Hematopoietic multipotent progenitor cell treated with erythropoietin and hydrocortisone succinate and interleukin-3 and kit ligand, for 17 days (in vitro differentiated cells): ENCODE measurements at places on chromosomes 5 and 9.

GRCh38 chr5:40507095-40507494, 172.6 kb upstream of the PTGER4 start:
- no peak for DNase-seq

DNA sequence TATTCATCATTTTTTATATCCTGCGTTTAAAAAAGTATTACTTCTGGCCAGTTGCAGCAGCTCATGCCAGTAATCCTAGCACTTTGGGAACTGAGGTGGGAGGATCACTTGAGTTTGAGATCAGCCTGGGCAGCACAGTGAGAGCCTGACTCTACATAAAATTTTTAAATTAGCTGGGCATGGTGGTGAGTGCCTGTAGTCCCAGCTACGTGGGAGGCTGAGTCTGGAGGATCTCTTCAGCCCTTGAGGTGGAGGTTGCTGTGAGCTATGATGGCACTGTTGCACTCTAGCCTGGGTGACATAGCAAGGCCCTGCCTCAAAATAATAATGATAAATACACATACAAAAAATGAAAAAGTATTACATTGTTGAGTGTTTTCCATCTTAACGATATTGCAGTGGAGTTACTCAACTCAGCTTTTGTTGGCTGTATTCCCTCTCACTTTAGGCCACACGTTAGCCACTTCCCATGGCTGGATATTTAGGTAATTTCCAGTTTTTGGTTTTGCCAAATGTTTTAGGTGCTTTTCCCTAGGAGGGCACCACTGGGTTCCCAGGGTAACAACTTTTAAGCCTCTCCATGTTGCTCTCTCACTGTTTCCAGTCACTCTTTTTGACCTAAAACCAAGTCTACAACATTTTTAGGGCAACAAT, 20.6 kb downstream of the SHB start:
- DNase-seq: no peak

DNA sequence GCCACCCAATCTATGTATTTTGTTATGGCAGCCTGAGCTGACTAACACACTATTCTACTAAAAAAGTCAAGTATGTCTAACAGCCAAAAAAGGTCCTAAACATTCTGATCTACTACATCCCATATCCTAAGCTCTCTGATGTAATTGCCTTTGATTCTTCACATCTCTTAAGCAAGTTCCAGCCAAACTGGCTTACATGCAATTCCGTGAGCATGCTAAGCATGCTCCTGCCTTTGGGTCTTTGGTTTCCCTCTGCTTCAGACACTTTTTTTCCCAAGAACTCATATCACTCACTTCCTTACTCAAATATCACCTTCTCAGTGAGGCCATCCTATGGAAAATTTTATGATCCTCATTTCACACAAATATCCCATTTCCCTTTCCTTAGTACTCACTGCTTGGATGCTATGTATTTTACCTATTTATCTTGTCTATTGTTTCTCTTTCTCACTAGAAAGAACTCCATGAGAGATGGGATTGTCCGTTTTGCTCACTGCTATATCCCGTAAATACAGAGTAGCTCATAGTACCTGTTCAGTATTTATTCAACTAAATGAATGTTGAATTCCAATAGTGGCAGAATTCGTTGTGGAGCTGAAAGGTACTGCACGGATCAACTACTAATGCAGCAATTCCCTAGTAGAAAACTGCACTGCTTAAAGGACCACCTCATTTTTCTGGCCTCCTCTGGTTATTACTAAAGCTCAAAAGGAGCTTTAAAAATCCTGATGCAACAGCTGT, 2.3 kb upstream of the SLC12A2 start:
- no peak for DNase-seq

DNA sequence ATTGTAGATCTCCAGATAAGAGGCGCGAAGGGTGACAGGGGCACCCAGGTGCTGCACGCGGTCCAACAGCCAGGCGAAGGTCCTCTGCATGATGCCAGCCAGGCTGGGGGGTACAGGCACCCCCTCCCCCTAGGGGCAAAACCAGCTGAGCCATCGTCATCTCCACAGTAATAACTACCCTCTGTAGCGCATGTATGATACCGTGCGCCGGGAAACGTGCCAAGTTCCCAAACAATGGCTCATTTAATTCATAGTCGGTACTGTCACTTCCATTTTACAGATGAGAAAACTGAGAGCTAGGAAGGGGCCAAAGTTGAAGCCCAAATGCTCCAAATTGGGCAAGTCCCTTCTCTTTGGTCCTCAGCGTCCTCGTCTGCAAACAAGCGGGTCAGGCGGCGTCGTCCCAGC, 1.5 kb downstream of the KIF12 start:
- DNase-seq: no peak

- no peak for DNase-seq
Observed at GRCh38 chr5:54876976-54877375, 108.4 kb downstream of the ESM1 start.

GRCh38 chr5:139670369-139671095, 22.4 kb downstream of the CXXC5 start:
- DNase-seq: peak; percentile 66

GRCh38 chr9:13351778-13352386, 72.4 kb upstream of the MPDZ start:
- DNase-seq: peak; percentile 7

DNA sequence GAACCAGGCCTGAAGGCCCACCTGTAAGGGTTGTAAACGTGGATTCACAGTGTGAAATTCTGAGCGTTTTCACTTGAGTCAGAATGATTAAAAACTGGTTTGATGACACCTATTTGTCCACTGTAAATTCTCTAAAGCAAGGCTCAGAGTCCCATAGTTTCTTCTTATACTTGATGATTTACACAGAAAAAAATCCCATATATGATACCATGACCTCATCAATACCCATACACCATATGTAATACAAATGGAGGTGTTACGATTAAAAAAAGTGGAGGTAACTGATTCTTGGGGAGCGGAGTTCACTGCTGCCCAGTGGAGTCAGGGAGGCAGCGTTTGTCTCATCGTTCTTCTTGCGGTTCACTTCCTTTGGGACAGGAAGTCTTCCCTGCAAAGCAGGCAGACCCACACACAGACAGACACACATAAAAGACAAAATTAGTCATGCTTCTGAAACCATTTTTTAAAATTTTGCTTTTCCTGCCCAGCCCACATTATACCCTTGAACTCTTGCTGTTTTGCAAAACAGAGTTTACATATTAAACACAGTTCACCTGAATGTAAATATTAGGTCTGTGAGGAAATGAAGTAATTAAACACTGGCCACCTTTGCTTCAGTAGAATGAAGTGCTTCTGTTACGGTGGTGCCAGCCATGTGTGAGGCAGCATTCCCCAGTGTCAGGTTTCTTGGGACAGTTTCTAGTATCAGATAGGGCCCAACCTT, 26.2 kb downstream of the NREP start:
- DNase-seq: no peak

- DNase-seq: no peak
Observed at GRCh38 chr5:101600614-101601013, 695.5 kb downstream of the SLCO4C1 start.

- no peak for DNase-seq
Observed at GRCh38 chr9:2478421-2478820, 143.2 kb upstream of the VLDLR start.

GRCh38 chr9:37002413-37003217, 31.5 kb downstream of the PAX5 start:
- no peak for DNase-seq

DNA sequence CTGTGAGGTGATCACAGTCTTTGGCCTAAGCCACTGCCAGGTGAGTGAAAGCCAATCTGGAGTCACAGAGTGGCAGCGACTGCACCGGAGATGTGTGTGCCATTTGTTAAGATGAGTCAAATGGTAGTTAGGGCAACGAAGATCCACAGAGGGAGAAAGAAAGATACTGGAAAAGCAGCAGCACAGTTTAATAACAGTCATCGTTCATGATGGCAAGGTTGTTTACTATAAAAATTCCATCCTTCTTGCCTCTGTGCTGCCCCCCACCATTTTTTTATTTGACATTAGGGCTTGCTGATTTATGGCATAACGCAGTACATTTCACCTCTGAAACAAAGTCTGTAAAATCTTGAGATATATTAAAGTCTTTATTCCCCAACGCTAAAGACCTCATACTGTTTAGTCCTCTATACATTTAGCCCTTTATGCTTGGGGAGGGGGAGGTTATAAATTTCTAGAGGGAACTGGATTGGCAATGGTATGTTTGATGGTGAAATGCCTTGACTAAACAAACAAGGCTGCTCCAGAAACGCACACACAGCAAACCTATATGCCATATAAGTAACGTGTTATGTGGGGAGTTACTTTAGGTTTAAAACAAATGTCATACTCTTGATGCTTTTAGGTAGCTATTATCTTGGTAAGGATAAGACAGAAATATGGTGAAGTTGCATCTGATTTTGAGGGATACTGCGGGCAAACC, 55.8 kb upstream of the ABL1 start:
- DNase-seq: no peak

DNA sequence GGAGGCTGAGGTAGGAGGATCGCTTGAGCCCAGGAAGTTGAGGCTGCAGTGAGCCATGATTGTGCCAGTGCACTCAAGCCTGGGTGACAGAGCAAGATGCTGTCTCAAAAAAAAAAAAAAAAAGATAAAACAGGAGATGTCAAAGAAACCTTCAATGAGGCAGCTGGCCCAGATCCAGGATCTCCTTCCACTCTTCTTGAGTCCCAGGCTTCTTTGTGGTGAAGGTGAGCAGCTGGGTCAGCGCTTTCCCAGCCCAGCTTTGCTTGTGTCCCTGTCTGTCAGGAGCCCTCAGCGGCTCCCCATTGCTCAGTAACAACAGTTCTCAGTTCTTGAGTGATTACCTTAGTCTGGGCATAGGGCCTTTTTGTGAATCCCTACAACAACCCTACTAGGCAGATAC, 69.4 kb upstream of the PSD2 start:
- no peak for DNase-seq

- DNase-seq: peak; percentile 35
Observed at GRCh38 chr5:115262321-115263077, at the start of gene PGGT1B. Gene PGGT1B (minus strand): TSS chr5:115262877. CDS start chr5:115262851, 26 bp downstream.

DNA sequence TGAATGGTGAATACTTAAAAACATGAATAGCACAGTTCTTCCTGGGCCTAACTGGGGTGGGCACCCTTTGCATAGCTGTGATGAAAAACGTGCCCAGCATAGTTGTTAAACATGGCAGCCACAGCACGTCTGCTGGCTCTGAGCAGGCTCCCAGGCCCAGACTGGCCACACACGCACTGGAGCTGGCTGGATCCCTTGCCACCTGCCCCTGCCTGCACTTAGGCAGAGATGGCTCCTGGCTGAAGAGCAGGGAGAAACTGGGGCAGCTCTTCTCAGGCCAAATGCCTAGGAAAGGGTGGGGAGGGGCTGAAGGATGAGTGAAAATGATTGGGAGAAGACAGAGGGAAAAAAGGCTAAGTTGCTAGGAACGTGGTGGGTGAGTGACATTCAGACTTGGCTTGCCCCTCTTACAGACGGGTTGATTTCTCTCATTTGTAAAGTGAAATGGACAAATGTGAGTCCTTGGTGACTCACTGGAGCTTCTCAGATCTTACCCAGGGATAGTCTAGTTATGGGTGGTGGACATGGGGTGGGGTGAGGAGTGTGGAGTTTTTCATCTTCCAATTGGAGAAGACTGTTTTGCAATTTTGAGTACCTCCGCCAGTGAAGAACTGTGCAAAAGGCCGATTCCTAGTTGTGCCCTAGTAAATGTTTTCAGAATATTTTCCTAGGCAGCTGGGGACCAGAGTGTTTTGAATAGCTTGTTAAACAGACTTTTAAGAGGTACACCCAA, 42.4 kb downstream of the TRIO start:
- no peak for DNase-seq

DNA sequence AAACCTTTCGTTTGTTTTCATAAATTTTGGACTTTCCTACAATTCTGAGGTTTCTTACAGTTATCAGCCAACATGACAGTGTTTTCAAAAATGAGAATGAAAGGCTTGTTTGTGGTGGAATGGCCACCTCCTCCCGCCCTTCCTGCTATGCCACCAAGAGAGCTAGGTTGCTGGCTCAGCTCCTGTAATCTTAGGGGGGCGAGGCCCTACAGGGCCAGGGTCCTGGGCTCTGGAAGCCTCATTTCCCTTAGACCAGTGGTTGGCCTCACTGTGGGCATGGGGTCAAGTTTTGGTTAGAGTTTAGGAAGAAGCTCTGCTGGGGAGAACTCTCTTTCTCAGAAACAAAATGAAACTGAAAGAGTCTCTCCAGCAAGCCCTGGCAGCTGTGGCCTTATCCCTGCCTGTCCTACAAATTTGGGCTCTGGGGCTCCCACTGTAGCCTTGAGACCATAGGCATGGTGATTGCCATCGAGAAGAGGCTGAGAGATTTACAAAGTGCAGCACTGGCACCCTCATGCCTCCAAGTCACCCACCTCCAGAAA, 66.2 kb downstream of the IRX1 start:
- DNase-seq: no peak

GRCh38 chr5:95134326-95134725, 150.6 kb downstream of the MCTP1 start:
- DNase-seq: no peak

- no peak for DNase-seq
Observed at GRCh38 chr5:7873216-7873615, 4.3 kb downstream of the MTRR start.

GRCh38 chr5:156798201-156798600, 51.9 kb upstream of the PPP1R2B start:
- DNase-seq: no peak

DNA sequence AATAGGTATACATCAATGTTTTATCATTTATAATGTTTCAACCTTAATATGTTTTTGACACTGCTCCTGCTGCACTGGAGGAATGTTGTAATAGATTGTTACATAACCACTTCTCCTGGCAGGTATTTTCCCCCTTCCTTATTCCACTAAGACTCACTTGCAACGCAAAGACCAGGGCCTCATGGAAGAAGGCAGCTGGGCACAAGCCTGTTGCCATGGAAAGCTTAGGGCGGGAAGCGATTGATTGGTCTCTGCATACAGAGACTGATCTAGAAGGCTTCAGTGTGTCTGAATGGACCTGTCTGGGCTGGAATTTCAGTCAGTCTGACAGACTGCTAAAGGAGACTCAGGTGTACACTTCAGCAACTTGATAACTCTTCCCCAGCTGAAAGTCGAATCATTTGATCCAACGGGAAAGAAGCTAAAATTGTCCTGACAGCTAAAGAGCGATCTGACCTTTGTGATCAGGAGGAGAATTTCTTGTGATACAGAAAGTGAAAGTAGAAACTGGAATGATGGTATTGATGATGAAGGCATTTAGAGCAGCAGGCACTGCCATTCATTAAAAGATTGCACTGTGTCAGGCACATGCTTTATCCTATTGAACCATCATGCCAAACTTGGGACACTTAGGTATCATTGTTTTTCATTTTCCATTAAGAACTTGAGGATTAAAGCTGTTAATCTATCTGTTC, 65.1 kb downstream of the GRIA1 start:
- no peak for DNase-seq

DNA sequence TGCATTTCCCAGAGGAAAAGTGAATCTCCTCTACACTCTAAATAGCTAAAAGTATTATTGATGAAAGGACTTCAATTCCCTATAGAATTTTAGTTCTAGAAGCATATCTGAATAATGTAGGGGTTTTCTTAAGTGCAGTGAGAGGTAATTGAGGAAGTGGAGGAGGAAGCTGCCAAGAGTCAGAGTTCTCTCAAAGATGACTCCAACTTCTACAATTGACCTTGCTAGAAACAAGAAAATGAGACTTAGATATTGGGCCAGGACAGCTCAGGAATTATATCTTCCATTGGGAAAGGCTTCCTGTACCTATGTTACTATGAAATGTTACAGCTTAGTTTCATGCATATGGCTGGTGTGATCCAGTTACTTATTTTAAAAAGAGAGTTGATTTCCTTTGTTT, 10.4 kb upstream of the F2R start:
- no peak for DNase-seq
